ENCODE measurements at places on chromosomes 3 and 15.

- DNase-seq: no peak
These were observed 39.0 kb downstream of the CFAP100 start for GRCh38 chr3:126433496-126434263.

- no peak for DNase-seq
These were observed 89.3 kb upstream of the P2RY1 start for GRCh38 chr3:152745646-152746045.

DNA sequence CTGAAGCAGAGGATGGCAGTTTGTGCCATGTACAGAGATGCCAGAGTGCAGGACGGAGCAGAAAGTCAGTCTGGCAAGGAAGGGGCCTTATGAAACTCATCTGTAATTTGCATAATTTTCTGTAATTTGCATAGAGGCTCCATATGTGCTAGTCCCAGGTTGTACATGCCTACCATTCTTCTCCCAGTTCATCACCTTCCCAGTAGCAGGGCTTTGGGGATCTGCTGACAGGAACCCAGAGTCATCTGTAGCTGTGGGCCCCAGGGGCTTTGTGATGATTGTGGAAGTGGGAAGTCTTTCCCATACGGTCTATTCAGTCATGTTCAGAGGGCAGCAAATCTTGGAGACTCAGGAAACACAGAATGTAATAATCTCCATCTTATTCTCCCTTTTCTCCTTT, 42.4 kb upstream of the SIAH2 start:
- DNase-seq: no peak

DNA sequence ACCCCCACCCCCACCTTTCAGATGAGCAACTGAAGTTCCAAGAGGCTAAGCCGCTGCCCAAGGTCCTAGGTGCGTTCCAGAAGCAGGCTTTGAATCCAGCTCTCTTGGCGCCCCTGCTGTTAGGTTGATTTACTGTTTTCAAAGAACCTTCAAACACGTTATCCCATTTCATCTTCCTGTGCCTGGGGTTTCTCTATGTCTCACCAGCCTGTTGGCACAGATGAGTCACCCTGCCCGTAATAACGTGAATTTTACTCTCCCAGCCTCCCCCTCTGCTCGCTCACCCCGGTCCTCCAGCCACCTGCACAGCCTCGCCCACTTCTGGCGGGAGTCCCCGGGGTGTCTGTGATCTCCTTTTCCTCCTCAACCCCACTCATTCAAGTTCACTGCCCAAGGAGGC, 13.0 kb upstream of the TSEN2 start:
- no peak for DNase-seq

GRCh38 chr3:157290766-157291165, 130.8 kb upstream of the CCNL1 start:
- DNase-seq: no peak

DNA sequence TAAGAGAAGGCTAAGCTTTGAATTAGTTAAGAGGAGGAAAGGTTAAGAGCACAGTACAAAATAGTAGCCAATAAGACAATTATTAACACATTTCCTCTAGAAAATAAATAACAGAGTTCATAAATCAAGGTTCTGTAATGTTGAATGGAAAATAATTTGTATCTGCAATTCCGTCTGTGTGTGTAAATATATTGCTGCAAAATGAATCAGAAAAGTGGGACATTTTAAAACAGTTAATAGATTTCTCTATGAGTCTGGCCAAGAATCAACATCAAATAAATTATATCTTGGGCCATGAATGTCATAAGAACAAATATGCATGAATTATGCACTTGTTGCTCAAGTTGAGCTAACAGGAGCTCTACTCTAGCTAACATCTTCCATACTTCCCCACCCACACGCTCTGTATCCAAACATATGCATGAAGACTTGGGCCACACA, 14.2 kb upstream of the SUCNR1 start:
- no peak for DNase-seq

- peak; percentile 22 for DNase-seq
These were observed 36.3 kb upstream of the MEX3B start for GRCh38 chr15:82081914-82082762.

- no peak for DNase-seq
These were observed 798.2 kb downstream of the GRM7 start for GRCh38 chr3:7659079-7659478.

GRCh38 chr3:141387516-141387915, 19.2 kb downstream of the ZBTB38 start:
- DNase-seq: no peak

GRCh38 chr3:66393333-66394005, 107.4 kb downstream of the LRIG1 start:
- no peak for DNase-seq

DNA sequence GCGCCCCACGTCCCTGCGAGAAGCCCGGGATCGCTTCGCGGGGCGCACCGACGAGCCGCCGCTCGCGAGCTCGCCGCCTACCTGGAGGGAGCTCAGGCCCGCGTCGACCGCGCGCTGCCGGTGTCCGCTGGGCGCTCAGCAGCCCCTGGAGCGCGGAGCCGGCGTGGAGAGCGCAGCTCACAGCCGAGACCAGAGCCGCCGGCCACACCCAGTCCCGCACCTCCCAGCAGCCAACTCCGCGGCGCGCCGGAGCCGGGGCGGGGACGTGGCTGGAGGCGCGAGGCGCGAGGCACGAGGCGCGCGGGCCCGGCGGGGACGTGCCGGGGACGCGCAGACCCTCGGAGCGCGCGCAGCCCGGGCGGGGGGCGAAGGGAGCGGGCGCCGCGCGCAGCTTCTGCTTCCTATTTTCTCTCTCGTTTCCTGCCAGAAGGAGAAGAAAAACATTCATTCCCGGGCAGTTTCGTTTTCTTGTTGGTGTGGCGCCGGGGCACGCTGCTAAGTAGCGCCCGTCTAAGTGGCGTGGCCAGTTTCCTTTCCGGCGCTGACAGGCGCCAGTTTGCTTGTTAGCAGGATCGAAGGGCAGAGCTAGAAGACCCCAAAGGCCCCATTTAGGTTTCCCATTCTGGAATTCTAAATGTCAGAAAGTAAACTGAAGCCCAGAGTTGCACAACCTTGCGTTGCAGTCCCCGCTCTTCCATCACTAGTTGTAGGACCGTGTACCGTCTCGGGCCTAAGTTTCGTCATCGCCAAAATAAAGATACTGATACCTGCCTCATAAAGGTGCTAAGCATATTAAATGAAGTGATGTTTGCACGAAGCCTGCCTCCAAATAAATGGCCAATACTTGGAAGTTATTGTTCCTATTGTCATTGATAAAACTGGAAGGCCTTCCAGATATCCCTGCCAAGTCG, at the start of gene GNB4:
TSS of gene GNB4 (minus strand) at position 206 of the 911 bp plus-strand sequence. CDS start 25,270 bp downstream, outside the sequence.
- peak; percentile 97 for DNase-seq

GRCh38 chr3:158763421-158763820, 31.2 kb upstream of the RARRES1 start:
- DNase-seq: no peak

Data from KBM-7 (cell line).